Endothelial cell (in vitro differentiated cells): ENCODE measurements at places on chromosomes 7 and 10.

DNA sequence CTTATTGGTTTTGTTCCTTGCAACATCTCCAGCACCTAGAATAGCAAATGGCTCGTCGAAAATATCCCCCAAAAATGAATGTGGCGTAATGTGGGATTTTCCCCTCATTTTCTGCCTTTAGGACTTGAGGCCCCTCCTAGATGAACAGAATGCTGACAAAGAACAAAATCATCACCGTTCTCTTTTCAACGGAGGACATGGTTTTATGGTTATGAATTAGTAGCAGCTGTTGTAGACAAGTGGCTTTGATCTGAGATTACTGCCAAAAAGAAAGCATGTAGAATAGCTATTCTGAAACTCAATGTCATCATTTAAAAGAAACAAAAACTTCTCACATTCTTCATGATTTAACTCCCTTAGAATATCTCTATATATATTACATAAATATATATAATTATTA, 17.2 kb upstream of the CALN1 start:
- peaks cover 4% of the 10 kb centered on the region for H3K4me1 ChIP-seq
- H3K27me3 ChIP-seq: peaks cover 4% of the 10 kb centered on the region
- DNase-seq: no peak
- no peaks in the 10 kb centered on the region for H3K36me3 ChIP-seq
- no peak overlapping the region for H3K27ac ChIP-seq

DNA sequence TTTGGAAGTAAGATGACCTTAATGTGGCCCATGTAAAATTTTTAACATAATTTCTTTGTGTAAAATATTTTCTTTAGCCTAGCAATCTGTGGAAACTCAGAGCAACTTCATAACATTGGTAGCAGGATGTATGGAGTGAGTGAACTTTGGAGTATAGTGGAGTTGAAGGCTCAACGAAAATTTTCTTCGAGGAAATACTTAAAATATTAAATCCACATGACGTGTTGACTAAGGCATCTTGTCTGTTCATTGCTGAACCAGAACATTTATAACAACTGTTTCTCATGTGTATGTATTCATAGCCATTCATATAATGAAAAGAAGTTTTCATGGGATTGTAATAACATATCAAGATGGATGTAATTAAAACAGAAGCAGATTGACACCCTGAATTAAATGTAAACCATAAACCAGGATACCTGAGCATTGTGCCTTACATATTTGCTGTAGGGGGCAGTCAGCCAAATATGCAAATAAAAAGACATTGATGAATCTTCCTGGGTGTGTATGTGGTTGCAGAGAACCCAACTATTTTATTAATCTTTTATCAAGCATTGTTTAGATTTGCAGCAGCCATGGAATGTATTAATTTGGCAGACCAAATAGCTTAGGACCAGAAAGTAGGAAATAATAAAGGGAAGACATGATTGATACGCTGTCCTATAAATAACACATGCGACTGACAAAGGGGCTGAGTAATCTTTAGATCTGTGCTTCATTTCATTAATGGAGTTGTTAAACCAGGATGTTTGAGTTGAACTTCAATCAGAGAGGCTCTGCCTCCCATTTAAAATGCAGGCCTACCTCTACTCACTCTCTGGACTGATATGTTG, 11.5 kb downstream of the AUTS2 start:
- H3K27me3 ChIP-seq: no peaks in the 10 kb centered on the region
- DNase-seq: no peak
- H3K36me3 ChIP-seq: no peaks in the 10 kb centered on the region
- no peak overlapping the region for H3K27ac ChIP-seq

GRCh38 chr7:95169678-95170077, 154.7 kb downstream of the PON1 start:
- no peaks in the 10 kb centered on the region for H3K36me3 ChIP-seq
- DNase-seq: no peak
- no peak overlapping the region for H3K27ac ChIP-seq
- H3K4me1 ChIP-seq: no peaks in the 10 kb centered on the region
- no peaks in the 10 kb centered on the region for H3K27me3 ChIP-seq

DNA sequence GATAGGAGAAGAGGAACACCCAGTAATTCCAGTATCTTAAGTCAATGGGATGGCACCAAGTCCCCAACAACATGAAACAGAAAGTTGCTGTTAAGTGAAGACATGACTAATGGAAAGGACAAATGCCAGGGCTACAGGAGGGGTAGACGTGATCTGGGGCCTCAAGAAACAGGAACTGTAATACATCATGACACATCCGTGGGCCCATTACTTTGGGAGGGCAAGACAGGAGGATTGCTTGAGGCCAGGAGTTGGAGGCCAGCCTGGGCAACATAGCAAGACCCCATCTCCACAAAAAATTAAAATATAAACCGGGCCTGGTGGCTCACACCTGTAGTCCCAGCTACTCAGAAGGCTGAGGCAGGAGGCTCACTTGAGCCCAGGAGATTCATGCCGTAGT, 408.6 kb upstream of the PRKCQ start:
- H3K4me1 ChIP-seq: peaks cover 5% of the 10 kb centered on the region
- no peak overlapping the region for H3K27ac ChIP-seq
- H3K27me3 ChIP-seq: peaks cover 2% of the 10 kb centered on the region
- H3K36me3 ChIP-seq: no peaks in the 10 kb centered on the region
- DNase-seq: no peak

- peaks cover 2% of the 10 kb centered on the region for H3K27me3 ChIP-seq
- H3K36me3 ChIP-seq: no peaks in the 10 kb centered on the region
- no peaks in the 10 kb centered on the region for H3K4me1 ChIP-seq
- DNase-seq: no peak
- H3K27ac ChIP-seq: no peak overlapping the region
Measured at GRCh38 chr7:115888981-115889668, 141.4 kb downstream of the TFEC start.

DNA sequence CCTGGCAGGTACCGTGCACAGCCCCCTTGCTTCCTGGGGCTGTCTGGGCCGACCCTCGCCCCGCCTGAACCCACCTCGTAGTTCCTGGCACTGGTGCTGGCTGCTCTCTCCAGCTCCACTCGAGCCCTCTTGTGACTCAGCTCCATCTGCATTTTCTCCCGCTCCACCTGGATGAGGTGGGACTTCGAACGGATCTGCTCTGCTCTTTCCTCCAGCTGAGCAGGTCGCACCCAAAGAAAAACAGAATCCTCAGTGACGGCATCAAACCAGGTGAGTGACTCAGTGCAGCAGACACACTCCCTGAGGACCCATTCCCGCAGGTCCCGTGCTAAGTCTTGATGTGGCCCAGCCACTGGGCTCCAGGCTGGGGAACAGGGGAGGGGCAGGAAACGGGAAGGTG, 7.4 kb downstream of the MAD1L1 start:
- no peak overlapping the region for H3K27ac ChIP-seq
- peaks cover 33% of the 10 kb centered on the region for H3K36me3 ChIP-seq
- H3K4me1 ChIP-seq: no peaks in the 10 kb centered on the region

GRCh38 chr10:7436490-7437100, 25.8 kb upstream of the SFMBT2 start:
- H3K4me3 ChIP-seq: no peak overlapping the region
- H3K27me3 ChIP-seq: no peaks in the 10 kb centered on the region

GRCh38 chr7:117489430-117489829, 9.6 kb downstream of the CFTR start:
- no peaks in the 10 kb centered on the region for H3K4me1 ChIP-seq
- H3K4me3 ChIP-seq: no peak overlapping the region
- no peaks in the 10 kb centered on the region for H3K36me3 ChIP-seq
- no peak overlapping the region for H3K27ac ChIP-seq
- no peaks in the 10 kb centered on the region for H3K27me3 ChIP-seq

- H3K4me3 ChIP-seq: no peak overlapping the region
- no peak overlapping the region for H3K27ac ChIP-seq
- DNase-seq: no peak
- no peaks in the 10 kb centered on the region for H3K36me3 ChIP-seq
- peaks cover 24% of the 10 kb centered on the region for H3K4me1 ChIP-seq
Measured at GRCh38 chr7:69433081-69433480, 165.2 kb upstream of the AUTS2 start.

DNA sequence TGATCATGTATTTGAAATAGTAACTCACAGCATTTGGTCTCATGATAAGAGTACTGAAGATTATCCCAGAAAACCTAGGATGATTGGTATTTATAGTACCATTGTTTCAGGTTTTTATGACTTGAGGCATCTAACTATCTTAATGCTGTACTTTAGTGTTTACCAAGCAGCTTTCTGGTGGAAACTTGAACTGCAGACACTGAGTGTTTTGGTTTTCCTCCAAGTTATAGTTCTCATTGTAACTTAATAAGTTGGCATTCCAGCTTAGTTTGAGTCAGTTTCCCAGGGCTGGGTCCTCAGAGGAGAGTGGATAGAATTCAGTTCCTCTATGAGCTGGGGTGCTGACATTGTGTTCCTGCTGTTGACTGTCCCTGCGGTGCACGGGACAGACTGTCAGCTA, 50.4 kb downstream of the SEC23IP start:
- no peaks in the 10 kb centered on the region for H3K4me1 ChIP-seq
- DNase-seq: no peak
- peaks cover 4% of the 10 kb centered on the region for H3K36me3 ChIP-seq
- H3K27ac ChIP-seq: no peak overlapping the region

- no peaks in the 10 kb centered on the region for H3K27me3 ChIP-seq
- DNase-seq: no peak
Measured at GRCh38 chr7:117045927-117046710, 92.8 kb downstream of the ST7 start.
